ENCODE measurements at places on chromosomes 7 and 10.

- no peak for DNase-seq
Measured at GRCh38 chr10:72588266-72588665, 37.6 kb downstream of the MICU1 start.

GRCh38 chr7:146067880-146068279 is 48.7 kb upstream of the CNTNAP2 start:
- DNase-seq: no peak

DNA sequence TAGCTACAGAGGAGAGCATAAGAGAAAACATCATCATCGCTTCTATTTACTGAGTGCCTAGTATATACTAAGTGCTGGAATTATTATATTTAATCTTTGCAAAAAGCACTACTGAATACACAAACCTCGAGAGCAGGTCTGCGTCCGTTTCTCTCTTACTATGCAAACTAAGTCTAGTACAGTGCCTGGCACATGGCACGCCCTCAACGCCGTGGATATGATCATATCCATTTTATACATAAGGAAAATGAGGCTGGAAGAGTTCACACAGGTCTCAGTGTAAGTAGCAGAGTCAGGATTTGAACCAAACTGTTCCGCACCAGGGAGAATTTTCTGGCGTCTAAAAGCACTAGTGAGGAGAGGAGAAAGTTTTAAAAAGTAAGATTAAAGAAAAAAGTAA is 17.6 kb downstream of the MXI1 start:
- DNase-seq: no peak

- DNase-seq: no peak
Measured at GRCh38 chr7:95411036-95411435, 14.9 kb upstream of the PON3 start.

DNA sequence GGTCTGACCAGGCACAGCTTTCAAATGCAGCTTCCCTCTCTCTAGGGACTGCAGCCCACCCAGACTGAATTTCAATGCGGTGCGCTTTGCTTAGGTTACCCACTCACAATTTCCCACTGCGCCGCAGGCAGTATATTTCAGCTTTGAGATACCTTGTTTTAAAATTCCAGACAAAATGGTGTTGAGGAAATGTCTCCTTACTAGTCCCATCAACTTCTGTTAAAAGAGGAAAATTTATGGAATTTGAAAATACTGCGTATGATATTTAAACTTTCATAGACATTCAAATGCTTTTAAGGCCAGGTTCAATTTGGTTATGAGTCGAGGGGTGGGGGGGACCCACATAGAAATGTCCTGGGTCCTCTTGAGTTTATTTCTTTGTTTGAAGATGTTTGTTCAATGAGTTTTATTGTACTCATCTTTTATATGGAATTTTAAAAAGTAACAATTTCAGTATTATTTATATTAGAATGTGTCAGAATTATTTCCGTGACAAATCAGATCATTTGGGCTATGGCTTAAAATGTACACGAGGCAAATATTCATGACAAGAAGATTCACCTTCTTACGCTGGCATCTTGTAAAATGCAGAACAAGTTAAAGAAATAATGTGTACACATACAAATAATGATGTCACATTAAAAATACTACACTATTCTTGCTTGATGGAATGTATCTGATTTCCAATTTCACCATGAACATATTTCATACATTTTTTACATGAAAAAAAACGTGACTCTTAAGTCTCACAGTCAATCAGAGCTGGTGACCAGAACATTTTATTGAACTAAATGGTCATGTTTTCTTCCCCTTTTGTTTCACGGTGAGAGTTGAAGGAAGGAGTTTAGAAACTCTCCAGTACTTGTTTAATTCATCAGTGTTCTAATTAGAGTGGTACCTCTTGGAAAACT is 1.3 kb downstream of the IKZF1 start:
- DNase-seq: no peak
